ENCODE measurements at places on chromosomes 16 and 17.

GRCh38 chr17:82655038-82655479, 6.8 kb upstream of the WDR45B start:
- no peak for DNase-seq

DNA sequence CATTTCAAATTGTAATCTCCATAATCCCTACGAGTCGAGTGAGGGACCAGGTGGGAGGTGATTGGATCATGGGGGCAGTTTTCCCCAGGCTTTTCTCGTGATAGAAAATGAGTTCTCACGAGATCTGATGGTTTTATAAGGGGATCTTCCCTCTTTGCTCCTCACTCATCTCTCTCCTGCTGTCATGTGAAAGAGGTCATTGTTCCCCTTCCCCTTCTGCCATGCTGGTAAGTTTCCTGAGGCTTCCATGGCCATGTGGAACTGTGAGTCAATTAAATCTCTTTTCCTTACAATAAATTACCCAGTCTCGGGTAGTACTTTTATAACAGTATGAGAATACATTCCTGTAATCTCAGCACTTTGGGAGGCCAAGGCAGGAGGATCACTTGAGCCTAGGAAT, 76.7 kb upstream of the MARCHF10 start:
- no peak for DNase-seq

- no peak for DNase-seq
Measured at GRCh38 chr16:48087639-48088038, 68.2 kb downstream of the ABCC12 start.

- DNase-seq, result peak; percentile 75
Measured at GRCh38 chr16:84511180-84511800, 6.8 kb upstream of the MEAK7 start.

DNA sequence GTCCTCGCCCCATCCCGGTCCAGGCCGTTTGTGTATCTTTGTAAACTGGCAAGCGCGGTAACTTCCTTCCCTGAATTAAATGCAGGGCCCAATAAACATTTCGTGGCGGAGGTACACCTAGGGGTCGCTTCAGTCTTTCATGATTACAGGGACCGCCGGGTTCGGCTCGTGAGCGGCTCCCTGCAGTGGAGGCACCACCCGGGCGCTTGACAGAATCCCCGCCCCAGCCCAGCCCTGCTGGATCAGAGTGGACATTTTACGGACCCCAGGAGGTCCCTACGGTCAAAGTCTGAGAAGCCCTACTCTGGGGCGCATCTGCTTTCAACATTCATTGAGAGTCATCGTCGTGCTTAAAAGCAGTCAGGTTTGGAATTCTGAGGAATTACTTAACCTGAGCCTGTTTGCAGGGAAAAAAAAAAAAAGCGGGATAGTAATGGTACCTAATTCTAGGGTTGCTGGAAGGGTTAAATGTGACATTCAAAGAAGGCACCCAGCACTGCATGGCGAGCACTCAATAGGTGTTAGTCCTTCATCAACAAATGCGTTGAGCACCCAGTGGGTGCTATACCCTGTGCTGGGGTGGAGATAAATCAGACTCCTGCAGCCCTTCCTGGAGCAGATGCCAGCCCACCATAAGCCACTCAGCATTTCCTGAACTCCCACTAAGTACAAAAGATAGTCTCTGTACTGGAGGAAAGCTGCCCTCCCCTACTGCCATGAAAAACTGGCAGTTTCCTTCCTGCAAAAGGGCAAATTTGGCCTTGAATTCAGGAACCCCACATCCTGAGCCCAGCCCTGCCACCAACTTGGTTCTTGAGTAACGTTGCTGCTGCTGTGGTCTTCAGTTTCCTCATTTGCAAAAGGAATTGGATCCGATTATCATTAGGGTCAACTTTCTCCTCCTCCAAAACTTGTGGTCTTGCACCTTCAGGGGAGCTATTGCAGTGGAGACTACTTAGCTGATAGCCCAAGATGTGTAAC, 658 bp upstream of the DUSP3 start:
- DNase-seq, result no peak

GRCh38 chr17:78313735-78314648, 45.9 kb downstream of the SOCS3 start:
- peak; percentile 48 for DNase-seq

Data from activated T-helper 9 cell treated with anti-CD3 and anti-CD28 coated beads, Interleukin-2, amount 50 U/mL, for 16 hours (primary cell).